ENCODE measurements at places on chromosomes 7 and 10. TPM values are rescaled to one million over a fixed set of nuclear protein-coding genes. Genes with fewer than 3 reads are reported as not detected.

DNA sequence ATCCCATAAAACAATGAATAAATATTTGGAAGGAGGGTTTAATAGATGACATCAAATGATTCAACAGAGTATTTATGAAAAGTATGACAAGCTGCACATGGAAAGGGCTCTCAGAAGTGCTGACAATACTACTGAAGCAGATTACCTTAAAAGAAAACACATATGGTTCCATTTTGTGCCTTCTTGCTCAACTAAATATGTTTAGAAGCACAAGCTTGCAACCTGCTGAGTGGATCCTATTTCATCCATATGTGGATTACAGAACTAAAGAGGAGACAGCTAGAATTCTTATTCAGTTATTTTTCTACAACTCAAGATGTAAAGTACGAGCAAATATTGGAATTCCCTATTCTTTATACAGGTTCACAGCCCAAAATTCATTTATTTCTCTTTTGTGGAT is 340.6 kb downstream of the TFEC start:
- no peak for DNase-seq

- DNase-seq: no peak
These were observed 113.5 kb downstream of the CELF2 start for GRCh38 chr10:11131112-11131639.

DNA sequence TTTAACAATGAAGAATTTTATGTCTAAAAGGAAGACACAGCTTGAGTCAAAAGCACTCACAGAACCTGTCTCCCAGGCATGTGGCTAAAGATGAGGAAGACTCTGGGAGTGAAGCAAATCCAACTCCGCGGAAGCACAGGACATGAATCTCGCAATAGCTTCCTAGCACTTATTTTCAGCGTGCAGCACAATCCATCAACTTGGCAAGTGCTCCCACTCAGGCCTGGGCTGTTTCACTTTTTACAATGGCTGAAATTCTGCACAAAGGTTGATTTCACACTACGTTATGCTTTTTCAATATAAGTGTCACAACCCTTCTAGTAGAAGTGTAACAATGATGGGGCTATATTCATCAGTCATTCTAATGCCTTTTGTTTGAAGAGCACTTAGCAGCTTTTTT is 180.2 kb downstream of the XPNPEP1 start:
- no peak for DNase-seq

- DNase-seq: no peak
These were observed 35.3 kb upstream of the IFRD1 start for GRCh38 chr7:112414855-112415490.

DNA sequence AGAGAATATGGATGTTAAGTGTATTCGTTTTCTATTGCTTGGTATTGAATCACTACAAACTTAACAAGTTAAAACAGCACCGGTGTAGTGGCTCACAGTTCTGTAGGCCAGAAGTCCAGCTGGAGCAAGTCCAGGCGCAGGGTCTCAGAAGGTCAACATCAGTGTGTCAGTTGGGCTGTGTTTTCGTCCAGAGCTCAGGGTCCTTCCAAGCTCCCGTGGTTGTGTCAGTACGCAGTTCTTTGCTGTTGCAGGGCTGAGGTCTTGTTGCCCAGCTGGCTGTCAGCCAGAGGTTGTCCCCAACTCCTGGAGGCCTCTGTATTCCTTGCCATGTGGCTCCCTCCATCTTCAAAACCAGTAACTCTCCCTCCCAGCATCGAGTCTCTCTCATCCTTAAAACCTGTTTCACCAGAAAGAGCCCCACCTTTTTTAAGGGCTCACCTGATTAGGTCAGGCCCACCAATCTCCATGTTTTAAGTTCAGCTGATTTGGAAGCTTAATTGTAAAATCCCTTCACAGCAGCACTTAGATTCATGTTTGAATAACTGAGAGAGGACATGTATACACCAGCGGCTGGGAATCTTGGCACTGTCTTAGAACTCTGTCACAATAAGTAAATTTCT is 26.8 kb downstream of the ACADSB start:
- no peak for DNase-seq

- DNase-seq: no peak
These were observed 650.9 kb upstream of the GALNT17 start for GRCh38 chr7:70480927-70481569.

GRCh38 chr10:124478515-124478914 is 16.9 kb downstream of the LHPP start:
- DNase-seq: no peak

DNA sequence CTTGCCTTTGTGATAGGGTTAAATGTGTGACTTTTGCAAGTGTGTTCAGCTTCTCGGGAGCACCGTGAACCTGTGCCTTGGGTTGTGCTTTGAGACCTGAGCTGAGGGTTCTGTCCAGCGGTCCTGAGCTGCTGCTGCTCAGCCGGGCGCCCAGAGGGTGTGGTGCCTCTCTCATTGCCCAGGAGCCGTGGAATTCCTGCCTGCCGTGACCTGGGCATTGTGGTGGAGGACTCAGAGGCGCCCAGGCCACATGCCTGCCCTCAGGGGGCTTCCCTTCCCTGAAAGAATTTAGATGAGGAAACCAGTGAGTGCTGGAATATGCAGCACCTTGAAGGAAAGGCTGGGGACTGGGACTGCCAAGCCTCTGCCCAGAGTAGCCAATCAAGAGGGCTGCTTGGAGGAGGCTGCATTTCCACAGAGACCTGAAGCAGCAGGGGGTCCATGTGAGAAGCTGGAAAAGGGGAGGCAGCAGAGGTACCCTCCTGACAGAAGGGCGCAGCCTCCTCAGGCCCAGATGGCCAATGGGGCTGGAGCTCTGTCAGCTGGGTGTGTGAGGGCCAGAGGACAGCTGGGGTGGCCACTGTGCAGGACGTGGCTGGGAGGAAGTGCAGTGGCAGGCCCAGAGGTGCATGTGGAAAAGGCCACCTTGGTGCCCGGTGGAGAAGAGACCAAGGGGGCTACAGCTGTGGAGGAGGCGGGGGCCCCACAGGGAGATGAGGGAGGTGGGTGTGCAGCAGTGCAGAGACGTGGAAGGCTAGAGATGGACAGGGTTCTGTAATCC is 107.3 kb downstream of the NKX6-2 start:
- peak; percentile 56 for DNase-seq

GRCh38 chr7:140238778-140239652 is 62.2 kb upstream of the KDM7A start:
- no peak for DNase-seq

DNA sequence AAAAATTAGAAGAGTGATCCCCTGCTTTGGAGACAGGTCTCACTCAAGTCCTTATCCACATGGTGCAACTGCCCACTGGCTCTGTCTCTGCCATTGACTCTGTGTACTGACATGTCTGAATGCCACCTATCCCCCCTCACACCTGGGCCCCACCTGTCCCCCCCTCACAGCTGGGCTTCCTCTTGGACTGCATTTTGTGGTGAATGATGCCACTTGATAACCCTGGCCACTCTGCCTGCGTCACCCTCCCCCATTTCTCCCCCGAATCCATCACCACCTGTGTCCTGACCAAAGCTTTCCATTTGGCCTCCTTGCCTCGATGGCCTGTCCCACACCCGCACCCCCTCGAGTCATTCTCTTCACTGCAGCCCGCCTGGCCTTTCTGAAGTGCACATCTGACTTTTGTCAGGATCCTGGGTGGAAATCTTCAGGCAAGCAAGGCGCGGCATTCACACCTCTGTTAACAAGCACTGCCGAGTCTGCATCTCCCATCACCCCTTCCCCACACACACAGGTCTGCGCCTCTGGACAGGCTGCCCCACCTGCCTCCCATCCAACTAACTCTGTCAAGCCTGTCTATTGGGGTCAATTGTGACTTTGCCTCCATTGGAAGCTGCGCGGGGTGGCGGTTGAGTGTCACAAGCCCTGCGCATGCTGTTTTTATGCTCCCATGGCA is 175.3 kb upstream of the KLF14 start:
- peak; percentile 77 for DNase-seq

- peak; percentile 83 for DNase-seq
These were observed 96.3 kb downstream of the JAZF1 start for GRCh38 chr7:28083998-28084985.

DNA sequence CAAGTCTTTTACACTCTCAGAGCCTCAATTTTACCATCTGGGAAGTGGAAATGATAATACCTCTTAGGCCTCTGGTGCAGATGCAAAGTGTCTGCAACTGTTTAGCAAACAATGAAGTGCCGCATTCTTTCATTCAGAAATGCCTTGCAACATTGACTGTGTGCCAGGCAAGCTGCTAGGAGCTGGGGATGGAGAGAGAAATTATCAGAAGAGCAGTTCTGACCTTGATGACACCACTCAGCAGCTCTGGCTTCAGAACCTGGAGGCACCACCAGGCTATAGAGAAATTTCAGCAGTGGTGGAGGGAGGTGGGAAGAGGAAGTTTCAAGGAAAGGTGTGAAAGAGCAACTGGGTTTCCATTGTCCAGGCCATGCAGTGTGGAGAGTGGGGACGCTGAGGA is 78.1 kb upstream of the HABP2 start:
- DNase-seq: no peak

GRCh38 chr7:100080907-100081534 is 502 bp downstream of the ZNF3 start:
- DNase-seq: no peak

DNA sequence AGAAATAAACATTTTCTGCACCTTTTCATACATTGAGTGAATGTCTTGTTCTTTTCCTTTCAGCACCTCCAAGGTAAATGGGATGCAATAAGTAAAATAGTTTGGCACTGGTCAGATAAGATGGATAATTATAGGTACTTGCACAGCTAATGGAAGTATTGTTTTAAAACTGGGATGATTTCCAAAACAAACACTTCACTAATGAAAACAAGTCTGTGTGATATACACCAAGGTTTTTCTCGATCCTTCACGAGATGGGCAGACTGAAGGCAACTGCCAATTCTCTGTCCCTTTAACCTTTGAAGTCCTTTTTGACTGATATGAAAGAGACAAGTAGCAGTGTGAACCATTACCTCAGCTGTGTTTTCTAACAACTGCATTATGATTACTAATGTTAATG is 423.8 kb downstream of the GFRA1 start:
- no peak for DNase-seq

DNA sequence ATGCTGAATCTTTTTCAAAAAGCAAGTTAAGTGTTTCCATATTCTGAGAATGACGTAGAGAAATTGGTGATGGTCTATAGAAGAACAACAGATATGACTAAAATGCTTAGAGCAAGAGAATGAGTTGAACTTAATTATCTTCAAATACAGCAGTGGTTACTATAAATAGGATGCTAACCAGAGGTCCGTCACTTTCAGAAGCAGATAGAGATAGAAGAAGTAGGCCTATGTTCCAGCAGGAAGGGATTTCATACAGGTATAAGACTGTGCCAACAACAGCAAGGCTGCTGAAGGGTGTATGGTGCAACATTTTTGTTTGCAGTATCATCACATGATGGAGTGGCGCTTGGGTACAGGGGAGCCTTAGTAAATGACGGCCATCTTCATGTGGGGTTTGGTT is 68.6 kb downstream of the HBP1 start:
- DNase-seq: no peak

- DNase-seq: no peak
These were observed 220.2 kb downstream of the DGKI start for GRCh38 chr7:137626469-137627067.

DNA sequence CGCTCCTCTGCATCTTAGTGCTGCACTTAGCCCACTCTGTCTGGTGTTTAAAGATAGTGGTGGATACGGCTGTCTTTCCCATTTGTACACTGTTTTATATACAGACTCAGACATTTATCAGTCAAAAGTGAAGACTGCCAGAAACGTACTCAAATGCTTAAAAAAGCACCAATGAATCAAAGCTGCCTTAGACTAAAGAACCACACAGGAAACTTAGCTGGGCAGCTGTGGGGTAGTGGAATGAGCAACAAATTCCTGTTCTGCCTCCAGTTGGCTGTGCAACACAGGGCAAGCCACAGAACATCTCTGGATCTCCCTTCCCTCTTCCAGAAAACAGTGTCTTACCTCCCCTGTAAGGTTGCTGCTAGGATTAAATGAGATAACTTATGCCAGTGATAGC is 76.0 kb downstream of the ATXN7L1 start:
- no peak for DNase-seq

- DNase-seq: no peak
These were observed 127.2 kb downstream of the SH3PXD2A start for GRCh38 chr10:103727991-103728689.

- DNase-seq: no peak
These were observed 20.2 kb upstream of the BAIAP2L1 start for GRCh38 chr7:98420966-98421612.

DNA sequence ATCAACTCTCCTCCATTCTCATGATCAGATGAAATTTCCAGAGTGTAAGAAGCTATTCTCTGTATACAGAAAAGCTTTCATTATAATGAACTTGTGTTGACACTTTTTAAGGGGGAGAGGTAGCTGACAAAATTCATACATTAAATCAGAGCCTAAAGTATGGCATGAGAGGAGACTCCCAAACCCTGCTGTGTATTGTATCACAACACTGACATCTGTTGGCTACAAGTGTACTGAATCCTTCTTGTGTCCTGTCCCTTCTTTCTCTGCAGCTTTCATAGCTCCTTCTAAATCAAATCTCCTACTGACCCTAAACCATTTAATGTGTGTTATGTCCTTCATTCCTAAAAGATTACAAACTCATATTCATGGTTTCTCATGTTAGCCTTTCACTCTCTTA is 70.9 kb downstream of the GCC1 start:
- DNase-seq: no peak

- no peak for DNase-seq
These were observed 98.0 kb downstream of the NPY start for GRCh38 chr7:24381894-24382505.

DNA sequence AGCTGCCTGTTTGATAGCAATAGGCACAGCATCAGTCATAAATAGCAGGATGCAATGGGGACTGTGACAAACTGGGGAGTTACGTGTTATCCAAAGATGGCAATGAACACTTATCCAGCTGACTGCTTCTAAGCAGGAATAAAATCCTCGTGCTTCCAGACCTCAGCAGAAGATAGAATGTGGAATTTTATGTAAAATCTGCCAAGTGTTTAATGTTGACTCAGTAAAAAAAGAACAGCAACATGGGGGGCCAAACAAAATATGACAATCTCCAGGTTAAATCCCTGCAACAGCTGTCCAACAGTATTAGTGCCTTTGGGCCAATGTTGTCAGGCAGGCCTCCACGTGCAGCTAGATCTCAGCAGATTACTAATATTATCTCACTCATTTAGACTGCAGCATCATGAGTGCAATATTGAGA is 127.3 kb downstream of the SEMA3C start:
- DNase-seq: no peak

DNA sequence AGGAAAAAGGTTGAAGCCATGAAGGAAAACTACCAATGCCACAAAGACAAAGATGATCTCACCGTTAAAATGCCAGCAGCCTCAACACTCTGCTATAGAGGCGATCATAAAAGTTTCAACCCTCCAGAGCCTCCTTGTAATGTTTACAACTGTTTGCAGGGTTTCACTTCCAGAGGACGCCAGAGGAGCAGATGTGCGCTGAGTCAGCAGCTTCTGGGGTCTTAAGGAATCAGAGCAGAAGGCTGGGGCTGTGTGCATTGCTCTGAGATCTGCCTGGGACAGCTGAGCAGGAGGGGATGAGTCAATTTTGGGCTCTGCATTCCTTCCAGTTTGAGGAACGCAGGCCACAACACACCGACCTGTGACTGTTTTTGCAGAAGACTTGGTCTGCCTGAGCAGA is 98.3 kb downstream of the TMEM130 start:
- DNase-seq: no peak

RTKN2 gene
- total RNA-seq: 2.5 TPM

GATA3 gene
- total RNA-seq: 8.6 TPM

SSC4D gene
- not detected for total RNA-seq

RRP12 gene
- total RNA-seq: 32.7 TPM

PNLIPRP1 gene
- total RNA-seq: not detected

PTPRN2 gene
- 7.4 TPM for total RNA-seq
